NCI-H2171 (cell line): ENCODE measurements at places on chromosomes 12 and 14.

GRCh38 chr12:98519257-98519907 lies 4.0 kb downstream of the TMPO start:
- no peak for DNase-seq

- DNase-seq: peak; percentile 66
These were observed 12.8 kb downstream of the LRCOL1 start for GRCh38 chr12:132597333-132598316.

GRCh38 chr12:54415221-54415929 lies 3.7 kb downstream of the ITGA5 start:
- no peak for DNase-seq

- no peak for DNase-seq
These were observed 1054.5 kb downstream of the BCL11B start for GRCh38 chr14:98217530-98217929.

- no peak for DNase-seq
These were observed 52.7 kb downstream of the ERH start for GRCh38 chr14:69345402-69345801.

- no peak for DNase-seq
These were observed 2.4 kb downstream of the LRIG3 start for GRCh38 chr12:58917699-58918468.

- no peak for DNase-seq
These were observed 42.0 kb downstream of the TRAF3 start for GRCh38 chr14:102819176-102819628.

DNA sequence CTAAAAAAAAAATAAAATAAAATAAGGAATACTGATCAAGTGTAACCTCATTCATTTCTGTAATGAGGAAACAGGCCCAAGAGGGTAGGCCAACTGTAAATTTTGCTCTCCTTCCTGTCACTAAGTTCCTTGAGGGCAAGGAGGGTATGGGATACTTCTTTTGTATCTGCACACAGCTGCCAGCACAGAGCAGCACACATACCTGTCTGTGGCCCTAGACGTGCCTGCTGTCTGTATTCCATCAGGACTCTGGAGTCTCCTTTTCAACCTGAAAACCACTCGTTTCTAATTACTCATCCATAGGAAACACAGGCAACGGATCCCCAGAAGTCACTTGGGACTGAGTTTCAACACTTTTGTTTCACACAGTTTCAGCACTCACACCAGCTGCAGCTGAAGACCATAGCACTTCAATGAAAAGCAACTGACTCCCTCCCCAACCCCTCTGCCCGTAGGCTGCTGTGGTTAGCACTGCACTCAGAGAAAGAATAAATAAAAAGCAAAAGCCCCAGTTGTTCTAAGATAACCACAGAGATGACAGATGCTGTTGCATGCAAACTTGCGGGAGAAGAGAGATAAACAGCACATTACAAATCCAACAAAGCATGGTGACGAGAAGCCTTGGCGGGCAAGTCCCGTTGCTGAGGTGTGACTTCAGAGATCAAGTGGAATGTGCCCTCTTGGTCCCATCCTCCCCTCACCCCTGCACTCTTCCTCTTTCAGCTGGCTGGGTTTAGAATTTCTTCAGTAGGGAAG lies 24.9 kb downstream of the CRACR2A start:
- peak; percentile 75 for DNase-seq

DNA sequence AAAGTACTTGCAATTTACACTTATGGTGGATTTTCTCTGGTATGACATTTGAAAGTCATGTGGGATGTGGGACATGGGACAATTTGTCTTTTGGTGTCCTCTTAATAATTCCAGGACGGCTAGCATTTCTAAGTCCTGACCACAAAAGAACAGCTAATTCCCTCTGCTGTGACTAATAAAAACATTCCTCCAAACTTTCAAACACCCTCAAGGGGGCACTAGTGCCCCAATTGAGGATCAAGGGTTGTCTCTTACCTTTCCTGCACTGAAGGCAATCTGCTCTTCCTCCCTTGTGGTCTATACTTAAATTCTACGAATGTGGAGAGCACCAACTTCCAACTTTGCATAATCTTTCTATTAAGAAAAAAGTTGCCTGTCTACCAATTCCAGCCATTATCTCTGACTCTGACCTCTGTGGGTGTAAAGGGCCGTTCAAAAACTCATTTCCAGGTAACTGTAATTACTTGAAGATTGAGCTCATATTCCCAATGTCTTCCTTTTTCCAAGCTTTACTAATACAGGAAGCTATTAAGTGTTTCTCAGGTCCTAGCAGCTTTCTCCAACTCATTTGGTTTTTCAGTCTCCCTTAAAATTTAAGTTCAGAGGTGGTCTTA lies 210.2 kb downstream of the PTPRO start:
- DNase-seq: no peak

DNA sequence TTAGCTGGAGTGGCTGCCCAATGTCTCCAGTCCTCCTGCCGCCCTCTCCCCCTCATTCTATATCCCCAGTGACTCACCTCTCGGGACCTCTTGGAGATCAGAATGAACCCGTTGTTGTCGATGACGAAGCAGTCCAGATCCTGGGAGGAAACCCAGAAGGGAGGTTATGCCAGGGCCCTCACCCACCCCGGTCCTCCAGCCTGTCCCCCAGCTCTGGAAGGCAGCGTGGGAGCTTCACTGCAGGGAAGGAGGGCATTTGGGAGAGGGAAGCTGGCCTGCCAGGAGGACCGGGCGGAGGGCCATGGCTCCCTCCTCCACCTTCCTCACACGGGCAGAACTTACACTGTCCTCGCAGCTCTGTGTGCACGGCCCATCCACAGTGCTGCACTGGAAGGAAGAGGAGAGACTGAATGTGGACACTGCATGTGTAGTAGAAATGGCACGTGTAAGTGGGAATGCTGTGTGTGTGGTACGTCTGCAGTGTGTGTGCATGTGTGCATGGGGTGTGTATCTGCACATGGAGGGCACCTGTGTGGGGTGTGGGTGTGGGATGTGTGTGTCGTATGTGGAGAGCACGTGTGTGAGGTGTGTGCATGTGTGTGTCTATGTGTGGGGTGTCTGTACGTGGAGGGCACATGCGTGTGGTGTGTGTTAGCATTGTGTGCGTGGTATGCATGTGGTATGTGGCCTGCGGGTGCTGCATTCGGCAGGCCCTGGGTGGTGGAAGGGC lies 10.0 kb upstream of the LRTM2 start:
- DNase-seq: no peak

- no peak for DNase-seq
These were observed 19.2 kb downstream of the DDX51 start for GRCh38 chr12:132124766-132125425.

DNA sequence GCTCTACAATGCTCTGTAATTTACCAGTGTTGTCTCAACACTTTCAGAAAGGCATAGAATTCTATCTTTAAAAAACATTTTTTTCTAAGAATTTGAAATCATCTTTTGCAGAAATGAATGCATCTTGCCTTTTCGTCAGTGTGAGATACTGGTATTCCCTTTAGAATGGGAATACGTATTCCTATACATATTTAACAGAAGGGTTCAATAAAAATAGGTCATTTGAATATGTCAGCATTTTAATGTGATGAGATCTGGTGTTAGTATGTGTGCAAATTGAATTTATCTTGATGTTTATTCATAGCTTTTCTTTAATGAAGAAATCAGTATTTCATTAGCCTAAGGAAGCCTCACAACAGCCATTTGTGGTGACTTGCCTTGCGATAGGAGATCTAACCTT lies 44.2 kb downstream of the WDR20 start:
- DNase-seq: no peak

- DNase-seq: peak; percentile 100
These were observed 1.1 kb upstream of the GNB3 start for GRCh38 chr12:6839482-6840201.

DNA sequence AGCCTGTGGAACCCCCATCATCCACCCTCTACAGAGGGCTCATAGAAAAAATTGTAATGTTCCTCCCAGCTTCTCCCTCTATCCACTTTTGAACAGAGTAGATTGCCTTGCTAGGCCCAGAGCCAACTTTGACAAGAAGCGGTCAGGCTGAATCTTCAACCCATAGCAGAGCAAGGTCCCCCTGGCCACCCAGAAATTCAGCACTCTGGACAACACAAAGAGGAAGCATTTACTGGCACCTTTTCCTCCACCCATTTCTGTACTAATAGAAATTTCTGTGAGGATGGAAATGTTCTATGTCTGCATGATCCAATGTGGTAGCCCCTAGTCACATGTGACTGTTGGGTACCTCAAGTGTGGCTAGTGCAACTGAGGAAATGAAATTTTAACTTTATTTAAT lies 42.7 kb upstream of the OXA1L start:
- no peak for DNase-seq

- DNase-seq: no peak
These were observed 16.1 kb downstream of the VRTN start for GRCh38 chr14:74364271-74364880.

DNA sequence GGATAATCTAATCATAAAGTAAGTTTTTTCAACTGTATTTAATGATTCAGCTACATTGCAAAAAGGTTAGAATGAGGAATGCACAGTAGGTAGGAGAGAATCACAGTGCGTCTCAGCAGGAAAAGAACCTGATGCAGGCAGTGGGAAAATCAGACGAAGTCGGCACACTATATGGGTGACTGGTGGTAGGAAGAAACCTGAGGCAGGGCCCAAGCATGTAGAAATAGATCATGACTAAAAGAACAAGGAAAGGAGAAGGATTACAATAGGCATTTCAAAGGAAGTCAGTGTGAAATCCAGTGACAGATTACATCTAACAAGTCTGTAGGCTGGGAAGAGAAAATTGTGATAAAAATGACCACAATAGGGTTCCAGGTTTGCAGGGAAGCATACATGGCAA lies 267.0 kb downstream of the MED13L start:
- DNase-seq: no peak

DNA sequence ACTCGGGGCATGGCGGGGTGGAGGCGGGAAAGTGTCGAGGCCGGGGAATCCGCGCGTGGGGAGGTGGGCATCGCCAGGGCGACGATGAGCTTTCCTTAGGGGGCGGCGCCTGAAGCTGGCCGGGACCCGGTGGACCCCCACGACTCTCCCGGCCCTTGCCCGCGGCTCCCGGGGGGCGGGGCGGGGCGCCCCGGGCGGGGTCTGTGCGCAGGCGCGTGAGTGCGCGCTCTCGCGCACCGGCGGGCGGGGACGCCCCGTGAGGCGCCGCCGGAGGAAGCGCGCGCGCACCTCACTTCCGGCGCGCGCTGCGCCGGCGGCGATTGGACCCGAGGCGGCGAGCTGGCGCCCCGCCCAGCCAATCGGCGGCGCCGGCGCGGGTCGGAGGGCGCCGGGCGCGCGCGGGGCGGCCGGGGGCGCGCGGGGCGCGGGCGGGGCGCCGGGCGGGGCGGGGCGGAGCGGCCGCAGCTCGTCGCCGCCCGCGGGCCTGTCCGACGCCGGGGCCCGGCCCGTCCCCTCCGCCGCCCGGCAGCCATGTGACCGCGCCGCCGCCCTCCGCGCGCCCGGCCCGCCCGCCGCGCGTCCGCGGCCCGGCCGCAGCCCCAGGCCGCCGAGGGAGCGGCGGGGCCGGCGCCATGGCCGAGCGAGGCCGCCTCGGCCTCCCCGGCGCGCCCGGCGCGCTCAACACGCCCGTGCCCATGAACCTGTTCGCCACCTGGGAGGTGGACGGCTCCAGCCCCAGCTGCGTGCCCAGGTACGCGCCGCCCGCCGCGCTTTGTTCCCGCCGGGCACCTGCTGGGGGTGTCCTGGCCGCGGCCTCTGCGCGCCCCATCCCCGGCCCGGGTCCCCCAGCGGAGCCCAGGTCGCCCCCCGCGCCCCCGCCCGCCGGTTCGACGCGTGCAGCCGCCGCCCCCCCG lies at the start of gene PACS2:
Gene PACS2 (plus strand): TSS at position 462 of the 914 bp plus-strand sequence. CDS start 171 bp downstream, at position 633.
- peak; percentile 92 for DNase-seq

- no peak for DNase-seq
These were observed 31.7 kb downstream of the DHRS7 start for GRCh38 chr14:60133487-60133886.

- DNase-seq: no peak
These were observed 12.2 kb upstream of the SPTSSA start for GRCh38 chr14:34474187-34474679.

DNA sequence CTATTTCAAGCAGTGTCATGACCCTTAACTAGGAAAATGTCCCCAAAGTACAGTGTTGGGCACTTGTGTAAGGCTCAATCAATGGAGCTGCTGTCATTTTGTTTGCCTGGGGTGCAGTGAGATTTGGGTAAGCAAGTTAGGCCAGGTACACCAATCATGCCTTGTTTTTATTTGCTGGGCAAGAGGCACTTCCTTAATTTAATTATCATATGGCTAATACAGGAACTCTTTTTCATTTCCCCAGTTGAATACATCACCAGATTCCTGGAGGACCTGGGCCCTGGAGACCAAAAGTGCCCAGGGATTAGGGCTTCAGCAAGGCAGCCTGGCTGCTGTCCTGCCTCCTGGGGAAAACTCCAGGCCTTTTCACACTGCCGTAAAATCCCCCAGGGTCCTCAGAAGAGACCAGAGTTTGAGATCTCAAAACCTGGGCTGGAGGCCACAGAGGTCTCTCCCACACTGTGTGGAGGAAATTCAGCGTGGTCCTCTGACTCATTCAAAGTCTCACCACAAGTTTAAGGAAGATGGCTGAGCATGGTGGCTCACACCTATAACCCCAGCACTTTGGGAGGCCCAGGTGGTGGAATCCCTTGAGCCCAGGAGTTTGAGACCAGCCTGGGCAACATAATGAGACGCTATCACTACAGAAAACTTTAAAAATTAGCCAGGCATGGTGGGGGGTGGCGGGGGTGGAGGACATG lies 28.4 kb upstream of the FOXN3 start:
- DNase-seq: no peak

GRCh38 chr12:6697584-6698351 lies 2.8 kb downstream of the PIANP start:
- DNase-seq: peak; percentile 82

GRCh38 chr12:49587174-49587908 lies 18.1 kb downstream of the FAM186B start:
- no peak for DNase-seq

GRCh38 chr14:71907793-71908515 lies 24.3 kb upstream of the RGS6 start:
- DNase-seq: no peak

DNA sequence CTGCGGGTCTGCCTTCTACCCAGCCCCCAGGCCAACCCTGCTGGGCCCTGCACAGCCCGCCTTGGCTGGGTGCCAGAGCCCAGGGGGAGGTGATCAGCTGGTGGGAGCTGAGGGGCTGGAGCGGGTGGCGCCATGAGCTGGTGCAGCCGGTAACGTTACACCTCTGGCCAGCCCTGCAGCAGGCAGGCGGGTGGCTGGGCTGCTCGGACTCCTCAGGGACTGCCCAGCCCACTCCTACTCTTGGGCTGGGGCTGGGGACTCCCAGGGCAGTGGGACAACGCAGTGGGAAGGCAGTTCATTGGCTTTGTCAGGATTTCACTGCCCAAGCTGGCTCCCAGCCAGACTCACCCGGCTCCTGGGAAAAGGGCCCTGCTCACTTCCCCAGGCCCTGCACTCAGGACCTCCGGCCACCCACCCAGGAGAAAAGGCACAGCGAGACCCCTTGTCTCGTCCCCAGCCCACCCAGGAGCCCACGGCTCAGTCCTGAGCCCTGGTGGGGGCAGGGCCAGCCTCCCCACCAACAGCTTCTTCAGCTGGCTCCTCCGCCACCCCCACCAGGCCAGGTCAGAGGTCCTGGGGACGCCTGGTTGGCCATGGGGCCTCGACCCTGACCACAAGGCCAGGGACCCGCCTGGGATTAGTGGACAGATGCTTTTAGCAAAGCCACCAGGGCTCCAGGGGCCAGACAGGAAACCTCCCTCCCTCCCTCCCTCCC lies 1.0 kb downstream of the PGF start:
- DNase-seq: peak; percentile 62

- DNase-seq: no peak
These were observed 4.6 kb upstream of the LRP1-AS start for GRCh38 chr12:57151741-57152630.
